ENCODE measurements at places on chromosomes 7 and 10.

DNA sequence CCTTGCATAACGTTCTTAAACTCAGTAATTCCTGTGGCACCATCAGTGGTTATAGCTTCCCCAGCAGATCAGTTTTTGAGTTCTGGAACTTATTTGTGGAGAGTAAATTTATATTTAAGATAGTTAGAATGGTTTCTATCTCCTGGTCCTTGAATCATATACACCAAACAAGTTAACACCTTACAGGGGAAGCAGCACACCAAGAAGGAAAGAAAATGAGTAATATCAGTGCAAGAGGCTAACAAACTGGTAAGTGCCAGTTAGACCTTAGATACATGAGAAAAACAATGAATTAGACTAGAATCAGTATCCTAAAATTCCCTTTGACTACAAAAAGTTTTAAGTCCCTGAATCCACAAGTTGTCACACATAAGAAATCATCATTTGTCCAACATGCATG, 54.2 kb downstream of the ABI1 start:
- DNase-seq: no peak

DNA sequence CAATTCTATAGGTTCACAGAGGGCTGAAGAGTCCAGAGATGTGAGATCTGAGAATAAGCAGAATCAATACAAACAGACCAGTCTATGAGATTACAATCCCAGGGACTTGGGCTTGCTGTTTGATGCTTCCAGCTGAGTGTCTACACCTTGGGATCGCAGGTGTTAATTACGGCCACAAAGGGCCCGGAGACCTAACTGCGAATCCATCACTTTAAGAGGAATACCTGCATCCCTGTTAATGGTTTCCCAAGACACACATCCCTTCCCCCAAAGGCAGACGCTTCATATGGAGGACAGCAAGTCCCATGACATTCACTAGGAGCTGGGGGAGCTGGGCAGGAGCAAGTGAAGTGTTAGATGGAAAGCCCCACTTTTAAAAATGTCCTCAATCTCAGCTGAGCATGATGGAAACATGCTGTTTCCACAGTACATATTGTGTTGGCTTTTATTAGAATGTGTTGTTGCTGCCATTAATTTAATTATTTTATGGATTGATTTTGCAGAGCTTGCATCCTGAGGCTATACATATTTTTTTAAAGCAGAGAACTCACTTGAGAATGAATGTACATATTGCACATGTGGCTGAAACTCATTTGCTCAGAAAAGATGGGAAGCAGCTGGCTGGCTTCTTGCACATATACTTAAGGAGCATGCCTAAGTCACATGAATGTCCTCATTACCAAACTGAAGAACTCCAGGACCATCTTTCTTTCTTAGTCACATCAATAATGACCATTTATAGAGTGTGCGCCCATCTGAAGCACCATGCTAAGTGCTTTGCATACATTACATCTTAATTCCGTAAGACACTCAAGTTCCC, 151.3 kb downstream of the NEBL start:
- DNase-seq: no peak

DNA sequence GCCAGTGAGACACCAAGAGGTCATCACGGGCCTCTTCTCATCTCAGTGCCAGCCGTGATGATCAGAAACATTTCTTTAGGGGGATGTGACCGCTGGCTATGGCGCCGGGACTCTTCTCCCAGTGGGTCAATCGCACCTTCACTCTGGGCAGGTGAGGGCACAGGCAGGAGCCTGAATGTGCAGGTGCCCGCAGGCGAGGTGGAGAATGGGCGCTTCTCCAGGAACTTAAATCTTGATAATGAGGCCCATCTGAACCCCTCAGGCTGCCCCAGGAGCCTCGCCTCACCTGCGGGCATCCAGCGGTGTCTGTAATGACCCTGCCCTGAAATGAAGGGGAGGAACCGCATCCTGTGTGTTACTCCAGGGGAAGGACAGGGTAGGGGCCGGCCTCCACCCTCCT, 204.7 kb downstream of the ADARB2 start:
- no peak for DNase-seq

- peak; percentile 39 for DNase-seq
These were observed 4.1 kb upstream of the TMEM243 start for GRCh38 chr7:87223666-87224065.
